ENCODE measurements at places on chromosomes 6 and 20.

- no peak for DNase-seq
Observed at GRCh38 chr6:79750806-79751205, 119.7 kb downstream of the SH3BGRL2 start.

- no peak for DNase-seq
Observed at GRCh38 chr6:3237761-3238662, 10.6 kb upstream of the TUBB2B start.

DNA sequence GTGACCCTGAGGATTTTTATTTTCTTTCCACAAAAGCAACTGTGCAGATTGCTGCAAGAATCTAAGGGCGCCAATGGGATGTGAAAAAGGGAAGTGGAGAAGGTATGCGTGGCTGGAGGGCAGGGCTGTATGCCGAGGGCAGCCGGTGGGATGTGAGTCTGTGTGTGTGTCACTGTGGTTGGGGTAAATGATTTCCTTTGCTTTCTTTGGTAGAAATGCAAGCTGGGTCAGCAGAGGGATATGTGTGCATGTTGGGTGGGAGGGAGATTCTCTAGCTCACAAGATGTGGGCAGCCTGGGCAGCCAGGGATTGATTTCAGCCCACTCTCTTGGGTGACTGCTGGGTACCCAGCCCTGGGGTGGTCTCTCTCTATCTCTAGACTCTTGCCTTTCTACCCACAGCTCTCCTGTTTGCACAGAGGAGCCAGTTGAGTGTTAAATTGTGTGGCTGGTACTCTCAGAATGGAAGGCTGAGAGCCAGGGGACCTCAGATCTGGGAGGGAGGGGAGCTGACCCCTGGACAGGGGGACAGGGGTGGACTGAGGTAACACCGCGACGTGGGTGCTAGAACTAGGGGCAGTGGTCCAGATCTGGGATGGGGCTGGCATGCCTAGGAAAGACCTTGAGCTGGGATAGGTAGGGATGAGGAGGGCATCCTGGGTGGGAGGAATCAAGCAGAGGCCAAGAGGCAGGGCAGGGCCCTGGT is 136.8 kb upstream of the RNF24 start:
- no peak for DNase-seq

GRCh38 chr6:161736781-161737292 is 463.0 kb upstream of the AGPAT4 start:
- no peak for DNase-seq

GRCh38 chr20:62614961-62615680 is 27.2 kb upstream of the SLCO4A1 start:
- no peak for DNase-seq

DNA sequence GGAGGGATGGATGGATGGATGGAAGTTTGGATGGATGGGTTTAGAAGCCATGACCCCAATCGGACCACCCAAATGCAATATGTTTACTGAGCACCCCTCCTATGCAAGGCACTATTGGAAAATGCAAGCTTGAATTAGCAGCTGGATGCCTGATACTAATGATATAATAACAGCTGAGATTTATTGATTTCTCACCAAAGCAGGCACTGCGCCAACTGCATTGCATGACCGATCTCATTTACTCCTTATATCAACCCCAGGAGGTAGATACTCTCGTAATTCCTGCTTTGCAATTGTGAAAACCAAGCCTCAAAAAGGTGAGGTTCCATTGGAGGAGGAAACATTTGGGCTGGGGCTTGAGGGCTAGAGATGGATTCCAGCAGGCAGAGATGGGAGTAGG is 89.7 kb downstream of the KCNB1 start:
- no peak for DNase-seq

DNA sequence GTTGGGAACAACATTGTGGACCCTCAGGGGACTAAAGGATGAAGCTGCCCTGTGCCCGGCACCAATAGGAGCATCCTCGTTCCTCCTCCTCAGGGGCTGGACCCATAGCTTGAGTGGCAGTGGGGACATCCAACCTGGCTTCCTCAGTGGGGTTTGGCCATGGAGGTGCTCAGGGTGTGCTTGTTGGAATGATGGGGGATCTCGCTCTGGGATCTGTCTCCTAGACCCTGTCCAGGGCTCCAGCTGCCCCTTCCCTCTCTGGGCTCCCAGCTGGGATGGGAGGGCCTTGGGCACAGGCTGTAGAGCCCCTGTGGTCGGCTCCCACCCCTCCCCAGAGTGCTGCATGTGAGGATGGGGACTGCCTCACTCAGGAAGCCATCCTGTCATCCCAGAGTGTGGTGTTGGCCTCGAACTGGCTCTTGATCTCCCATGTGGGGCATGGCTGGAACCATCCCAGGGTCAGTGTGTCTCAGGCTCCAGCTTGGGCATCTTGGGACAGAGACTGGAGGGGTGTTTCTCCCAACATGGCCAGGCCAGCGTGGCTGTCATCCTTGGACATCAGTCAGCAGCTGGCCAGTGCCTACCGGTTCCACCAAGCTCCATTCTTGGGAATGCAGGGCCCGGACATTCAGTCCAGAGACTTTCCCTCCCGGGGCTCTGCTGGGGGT is 9.5 kb upstream of the MYT1 start:
- no peak for DNase-seq

GRCh38 chr20:63369724-63370617 is 8.8 kb upstream of the CHRNA4 start:
- DNase-seq = no peak

DNA sequence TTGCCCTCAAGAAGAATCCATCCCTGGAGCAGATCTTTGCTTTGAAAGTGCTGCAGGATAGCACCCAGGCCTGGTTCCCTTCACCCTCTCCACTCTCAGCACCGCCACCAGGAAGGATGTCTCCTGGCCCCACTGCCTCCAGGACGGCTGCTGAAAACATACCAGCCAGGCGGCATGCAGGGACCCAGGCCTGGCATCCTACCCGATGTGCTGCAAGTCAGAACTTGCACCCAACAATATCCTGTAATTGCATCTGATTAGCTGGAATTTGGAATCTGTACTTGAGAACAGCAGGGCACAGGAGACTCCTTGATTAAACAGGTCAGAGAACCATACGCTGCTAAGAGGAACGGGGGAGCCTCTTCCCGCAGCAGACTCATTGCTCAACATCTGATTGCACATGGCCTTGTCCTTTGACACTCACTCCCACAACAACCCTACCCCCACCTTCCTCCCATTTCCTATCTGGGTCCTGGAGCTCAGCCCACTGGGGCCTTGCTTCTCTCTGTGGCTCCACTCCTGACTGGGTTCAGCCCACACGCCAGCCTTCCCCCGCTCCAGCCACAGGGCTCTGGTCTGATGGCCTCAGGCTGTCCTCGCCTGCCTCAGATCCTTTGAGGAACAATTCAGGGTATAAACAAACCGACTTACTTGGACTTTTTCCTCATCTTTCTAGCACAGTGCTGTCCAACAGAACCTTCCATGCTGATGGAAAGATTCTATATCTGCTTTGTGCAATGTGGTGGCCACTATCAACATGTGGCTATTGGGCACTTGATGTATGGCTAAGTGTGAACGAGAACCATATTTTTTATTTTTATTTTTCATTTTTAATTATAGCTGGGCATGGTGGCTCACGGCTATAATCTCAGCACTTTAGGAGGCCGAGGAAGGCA is 78.0 kb downstream of the FGD2 start:
- peak; percentile 96 for DNase-seq

DNA sequence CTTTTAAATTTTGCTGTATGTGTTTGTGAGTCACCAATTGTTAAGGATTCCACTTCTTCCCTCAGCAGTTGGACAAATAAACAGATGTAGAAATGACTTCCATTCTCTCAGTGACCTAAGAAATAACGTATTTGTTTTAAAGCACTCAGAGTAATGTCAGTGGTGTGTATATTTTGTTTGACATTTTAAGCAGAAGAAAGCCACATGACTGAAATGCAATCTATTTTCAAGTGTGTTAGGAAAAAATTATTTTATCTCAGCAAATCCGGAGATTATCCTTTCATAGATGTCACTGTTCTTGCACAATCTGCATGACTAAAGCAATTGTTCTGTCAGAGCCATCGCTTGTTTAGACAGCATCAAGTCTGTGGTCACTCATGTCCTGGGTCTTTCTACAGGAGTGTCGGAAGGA is 77.1 kb downstream of the JAG1 start:
- DNase-seq = peak; percentile 85

DNA sequence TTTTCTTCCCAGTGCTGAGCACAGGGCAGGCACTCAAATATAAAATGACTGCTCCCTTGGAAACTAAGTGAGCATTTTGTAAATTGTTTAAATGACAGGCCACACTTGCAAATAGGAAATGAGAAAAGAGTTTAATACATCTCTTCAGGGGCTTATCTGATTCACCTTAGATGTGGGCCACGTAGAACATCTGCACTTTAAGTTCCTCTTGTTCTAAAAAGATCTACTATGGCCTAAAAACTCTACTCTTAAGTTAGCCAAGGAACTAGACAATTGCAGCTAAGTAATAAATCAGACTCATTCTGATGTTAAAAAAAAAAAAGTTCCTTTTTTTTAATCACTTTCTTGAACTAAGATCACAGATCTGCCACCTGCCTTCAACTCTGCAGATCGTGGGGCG is 126.3 kb downstream of the KIF16B start:
- DNase-seq = no peak

- DNase-seq = no peak
Observed at GRCh38 chr20:48763216-48763914, 64.4 kb downstream of the PREX1 start.

DNA sequence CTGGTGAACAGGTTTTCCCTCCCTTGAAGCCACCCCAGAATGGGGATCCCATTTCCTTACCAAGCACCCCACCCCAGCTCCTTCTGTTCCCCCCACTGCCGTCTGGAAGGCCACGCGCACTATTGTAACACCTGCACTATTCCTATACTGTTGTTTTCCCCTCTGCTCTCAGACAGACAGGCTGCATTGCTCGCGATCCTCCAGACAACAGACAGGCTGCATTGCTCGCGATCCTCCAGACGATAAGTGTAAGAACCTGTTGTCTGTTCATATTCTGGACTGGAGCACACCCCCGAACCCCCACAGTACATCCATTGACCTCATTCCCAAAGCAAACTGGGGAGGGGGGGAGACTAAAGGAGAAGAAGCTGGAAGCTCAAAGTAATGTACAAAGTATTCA is 72.7 kb downstream of the LY86 start:
- no peak for DNase-seq

GRCh38 chr20:35788796-35789195 is 17.0 kb downstream of the PHF20 start:
- no peak for DNase-seq

- no peak for DNase-seq
Observed at GRCh38 chr6:31896856-31897611, 464 bp downstream of the EHMT2 start.

DNA sequence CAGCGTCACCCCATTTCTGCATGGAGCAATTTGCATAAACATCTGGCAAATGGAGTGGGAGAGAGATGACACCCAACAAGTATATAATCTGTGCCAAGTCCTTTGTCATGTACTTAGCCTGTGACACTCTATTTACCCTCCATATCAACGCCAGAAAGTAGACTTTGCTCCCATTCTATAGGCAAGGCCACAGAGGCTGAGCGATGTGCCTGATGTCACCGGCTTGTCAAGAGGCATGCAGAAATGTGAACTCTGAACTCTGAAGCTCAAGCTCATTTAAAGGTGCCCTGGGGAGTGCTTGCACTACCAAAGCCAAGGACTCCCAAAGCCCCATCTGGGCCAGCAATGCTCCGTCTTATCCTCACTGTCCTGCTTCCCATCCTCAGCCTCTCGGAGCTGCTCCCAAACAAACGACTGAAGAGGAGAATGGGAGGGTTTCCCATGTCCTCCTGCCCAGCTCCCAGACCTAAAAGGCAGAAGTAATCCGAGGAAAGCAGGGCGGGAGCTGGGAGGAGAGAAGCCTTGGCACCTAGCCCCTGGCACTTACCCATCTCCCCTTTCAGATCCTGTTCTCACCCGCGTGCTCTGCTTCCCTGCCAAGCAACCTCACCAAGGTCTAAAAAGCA is 9.2 kb downstream of the CPNE5 start:
- no peak for DNase-seq

DNA sequence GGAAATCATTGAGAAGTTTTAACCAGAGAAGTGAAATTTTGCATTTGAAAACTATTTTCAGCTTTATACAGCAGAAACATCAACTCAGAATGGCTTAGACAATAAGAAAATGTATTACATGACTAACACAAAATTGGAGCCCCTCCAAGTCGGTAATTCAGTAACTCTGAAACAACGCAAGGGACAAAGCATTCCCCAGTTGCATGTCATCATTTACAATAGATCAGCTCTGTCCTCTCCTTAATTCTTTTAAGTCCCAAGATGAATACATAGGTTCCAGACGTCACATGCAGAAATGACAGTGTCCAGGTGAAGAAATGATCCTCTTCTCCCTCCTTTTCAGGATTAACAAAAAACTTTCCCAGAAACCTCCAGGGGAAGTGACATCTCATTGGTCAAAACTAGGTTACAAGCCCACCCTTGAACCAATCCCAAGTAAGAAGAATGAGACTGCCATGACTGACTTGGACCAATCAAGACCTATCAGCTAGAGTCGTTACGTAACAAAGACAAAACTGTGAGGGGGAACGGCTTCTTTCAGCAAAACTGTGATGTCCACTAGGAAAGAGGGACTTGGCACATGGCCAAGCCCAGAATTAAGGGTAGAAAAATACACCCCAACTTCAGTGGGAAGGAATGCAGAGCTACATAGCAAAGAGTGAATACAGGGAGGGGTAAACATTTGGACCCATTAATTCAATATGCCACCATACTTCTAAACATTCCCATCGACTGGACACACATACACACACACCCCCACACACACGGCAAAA is 149.8 kb upstream of the PRND start:
- DNase-seq = no peak

DNA sequence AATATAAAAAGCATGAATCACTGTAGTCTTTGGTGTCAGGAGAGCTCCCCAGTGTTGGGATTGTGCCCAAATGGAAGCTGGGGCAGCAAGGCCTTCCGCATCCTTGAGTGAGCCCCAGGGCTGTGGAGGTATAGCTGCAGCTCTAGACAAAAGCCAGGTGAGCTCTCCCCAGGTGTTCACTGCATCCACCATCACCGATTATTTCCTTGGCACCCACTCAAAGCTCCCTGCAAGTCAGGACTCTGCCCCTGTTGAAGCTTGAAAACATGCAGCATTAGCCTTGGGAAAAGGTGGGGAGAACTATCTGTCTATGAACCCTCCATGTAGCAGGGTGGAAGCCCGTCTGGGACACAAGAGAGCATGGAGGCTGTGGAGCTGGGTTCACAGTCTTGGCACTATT is 228.8 kb downstream of the BMP7 start:
- DNase-seq = no peak

DNA sequence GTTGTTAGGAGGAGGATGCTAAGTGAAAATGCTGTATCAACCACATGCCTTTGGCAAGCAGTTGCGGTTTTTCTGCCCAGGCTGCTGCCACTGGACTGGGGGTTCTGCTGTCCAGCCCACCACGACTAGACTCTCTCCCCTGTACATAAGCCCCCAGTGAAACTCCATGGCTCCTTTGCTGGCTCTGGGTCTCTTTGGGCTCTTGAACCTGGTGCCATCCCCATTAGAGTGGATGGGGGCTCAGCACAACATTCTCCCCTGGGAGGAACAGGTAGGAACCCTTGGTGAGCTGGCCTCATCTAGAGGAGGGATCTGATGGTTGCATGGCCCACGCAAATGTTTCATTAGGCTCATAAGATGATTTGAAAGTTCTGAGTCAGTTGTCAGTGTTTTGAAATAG is 204.8 kb upstream of the KCNG1 start:
- DNase-seq = no peak

GRCh38 chr6:49856282-49856681 is 10.1 kb downstream of the CRISP1 start:
- DNase-seq = peak; percentile 14

GRCh38 chr6:35787266-35788218 is 6.7 kb downstream of the CLPSL1 start:
- no peak for DNase-seq

Measured in bronchial epithelial cell (primary cell).